Activated CD8-positive, alpha-beta memory T cell treated with anti-CD3 and anti-CD28 coated beads for 48 hours (primary cell): ENCODE measurements at places on chromosomes 16 and 17.

GRCh38 chr17:59757881-59758385, 50.5 kb downstream of the VMP1 start:
- no peak for DNase-seq

GRCh38 chr17:19238167-19238505, 970 bp downstream of the EPN2 start:
- DNase-seq, result no peak

DNA sequence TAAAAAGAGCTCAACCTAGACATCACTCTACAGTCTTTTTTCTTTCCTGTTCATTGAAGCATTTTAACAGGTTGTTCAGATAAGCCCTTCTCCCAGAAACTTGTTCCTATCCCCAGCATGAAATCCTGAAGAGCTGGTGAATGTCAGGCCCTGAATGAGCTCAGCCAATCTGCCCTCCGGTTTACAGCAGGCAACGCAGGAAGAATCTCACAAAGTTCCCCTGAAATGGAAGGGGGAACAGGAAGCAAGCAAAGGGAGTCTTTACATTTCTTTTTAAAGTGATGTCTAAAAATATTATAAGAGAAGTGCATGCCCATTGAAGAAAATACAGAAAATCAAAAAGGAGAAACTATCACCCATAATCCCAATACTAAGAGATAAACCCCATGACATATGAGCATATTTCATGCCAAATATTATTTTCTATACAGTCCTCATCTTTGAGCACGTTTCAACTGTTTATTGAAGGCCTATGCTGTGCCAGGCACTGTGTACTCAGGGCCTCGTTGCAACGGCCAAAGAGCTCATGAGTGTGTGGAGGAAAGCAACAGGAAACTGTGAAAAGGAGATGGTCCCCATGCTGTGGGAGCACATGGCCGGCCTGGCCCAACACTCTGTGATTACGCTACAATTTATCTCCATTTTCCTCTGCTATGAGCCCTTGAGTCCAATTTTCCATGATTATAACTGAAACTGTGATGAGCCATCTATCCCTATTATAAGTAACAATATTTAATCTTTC, 5.7 kb downstream of the TK2 start:
- no peak for DNase-seq

DNA sequence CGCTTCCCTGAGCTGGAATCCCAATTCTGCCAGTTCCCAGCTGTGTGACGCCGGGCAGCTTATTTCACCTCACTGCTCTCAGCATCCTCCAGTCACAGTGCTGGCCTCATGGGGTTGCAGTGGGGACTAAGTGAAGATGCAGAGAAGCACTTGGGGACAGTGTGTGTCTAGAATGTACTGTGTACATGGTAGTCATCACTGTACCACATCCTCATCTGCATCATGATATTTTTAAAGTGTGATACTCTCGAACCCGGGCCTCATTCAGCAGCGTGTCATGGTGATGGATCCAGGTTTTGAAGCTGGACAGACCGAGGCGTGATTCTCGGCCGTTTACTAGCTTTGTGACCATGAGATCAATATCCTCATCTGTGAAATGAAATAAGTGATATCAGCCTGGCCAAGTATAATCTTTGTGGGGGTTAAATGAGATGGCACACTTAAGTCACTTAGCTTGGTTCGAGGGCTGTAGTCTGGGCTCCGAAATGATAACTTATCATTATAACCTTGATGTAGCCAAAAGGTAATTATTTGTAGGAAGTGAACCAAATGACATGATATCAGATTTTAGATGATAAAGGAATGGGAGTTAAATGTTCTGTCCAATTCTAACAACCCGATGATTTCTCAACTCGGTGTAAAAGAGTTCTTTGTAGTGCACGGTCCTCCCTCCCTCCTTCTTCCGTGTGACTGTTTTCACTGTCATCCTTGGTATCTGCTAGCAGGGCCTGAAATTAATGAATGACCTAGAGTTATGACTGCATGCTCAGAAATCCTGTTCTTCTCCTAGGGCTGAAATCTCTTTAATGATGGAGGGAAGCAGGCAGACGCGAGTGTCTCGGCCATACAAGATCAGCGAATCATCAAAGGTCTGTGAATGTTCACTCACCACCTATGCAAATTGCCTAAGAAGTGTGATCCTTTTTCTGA, 2.0 kb downstream of the KLHL36 start:
- DNase-seq, result no peak

DNA sequence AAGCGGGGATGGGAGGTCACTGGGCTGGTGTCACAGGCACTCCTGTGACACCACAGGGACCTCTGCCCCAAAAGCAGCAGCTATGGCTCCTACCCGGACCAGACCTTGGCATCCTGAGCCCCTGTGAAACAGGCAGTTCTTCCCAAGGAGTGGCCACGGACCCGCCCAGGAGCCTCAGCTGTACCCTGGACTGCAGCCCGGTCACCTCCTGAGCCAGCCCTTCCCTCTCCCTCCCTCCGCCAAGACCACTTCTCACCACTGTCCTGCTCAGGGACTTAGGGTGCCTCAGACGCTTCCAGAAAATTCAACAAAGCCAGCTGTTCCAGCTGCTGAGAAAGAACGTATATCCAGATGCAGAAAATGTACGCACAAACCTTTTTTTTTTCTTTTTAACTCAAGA, 13.9 kb upstream of the NCBP3 start:
- no peak for DNase-seq

DNA sequence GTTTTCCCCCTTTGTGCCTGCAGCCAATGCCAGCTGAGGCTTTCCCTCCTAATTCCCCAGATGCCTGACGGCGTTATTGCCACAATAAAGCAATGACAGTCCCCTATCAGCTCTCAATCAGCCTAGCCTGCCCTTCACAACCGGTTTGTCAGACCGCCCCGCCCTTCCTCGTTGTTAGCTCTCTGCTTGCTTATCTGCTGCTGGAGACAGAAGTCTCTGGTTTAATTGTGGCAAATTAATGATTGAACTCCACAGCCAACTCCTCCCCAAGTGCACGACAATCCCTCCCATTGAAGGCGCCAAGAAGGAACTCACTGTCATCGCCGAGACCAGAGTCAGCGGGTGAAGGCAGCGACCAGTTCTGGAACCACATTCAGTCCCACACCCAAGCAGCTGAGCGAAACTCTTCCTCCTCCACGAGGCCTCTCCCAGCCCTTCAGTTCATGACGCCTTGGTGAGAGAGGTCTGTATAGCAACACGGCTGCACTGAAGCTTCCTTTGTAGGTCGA, 474.4 kb downstream of the SLC39A11 start:
- DNase-seq, result no peak

DNA sequence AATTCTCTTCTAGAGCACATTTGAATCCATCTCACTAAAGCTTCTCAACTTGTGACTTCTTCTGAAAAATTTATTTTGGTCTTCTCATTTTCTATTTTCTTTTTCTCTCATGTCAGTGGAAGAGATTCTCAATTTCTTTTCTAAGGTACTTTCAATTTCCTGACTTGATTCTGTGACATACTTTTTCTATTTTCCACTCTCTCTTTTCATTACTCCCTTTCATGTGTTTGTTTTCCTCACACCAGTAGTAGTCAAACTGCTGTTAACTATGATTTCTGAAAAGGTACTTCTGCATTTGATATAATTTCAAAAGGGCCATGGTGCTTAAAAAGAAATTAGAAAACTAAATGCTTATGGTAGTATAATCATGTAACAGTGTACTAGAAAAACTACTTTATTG, 41.9 kb downstream of the NFAT5 start:
- DNase-seq, result no peak

GRCh38 chr17:62780951-62781350, 27.2 kb downstream of the MARCHF10 start:
- no peak for DNase-seq
